ENCODE measurements at places on chromosomes 11 and 22. TPM values are rescaled to one million over a fixed set of nuclear protein-coding genes. Genes with fewer than 3 reads are reported as not detected.

B4GALNT4 gene
- 1.9 TPM for total RNA-seq

DRD4 gene
- total RNA-seq: 1.2 TPM

F2 gene
- not detected for total RNA-seq

PPP6R3 gene
- total RNA-seq: 93.2 TPM

MOGAT2 gene
- not detected for total RNA-seq

MS4A15 gene
- 147 TPM for total RNA-seq

LRRN4CL gene
- total RNA-seq: 2.0 TPM

MAJIN gene
- not detected for total RNA-seq

FGF4 gene
- total RNA-seq: not detected

APOBEC3H gene
- total RNA-seq: 0.84 TPM

GLYATL1 gene
- not detected for total RNA-seq

GTF2H1 gene
- 40.8 TPM for total RNA-seq

ART5 gene
- total RNA-seq: 1.2 TPM

FAM83F gene
- total RNA-seq: 0.35 TPM

GDPD5 gene
- total RNA-seq: 19.3 TPM

GLYAT gene
- total RNA-seq: not detected

TRPT1 gene
- total RNA-seq: 22.4 TPM

APOL5 gene
- not detected for total RNA-seq

SEPTIN3 gene
- total RNA-seq: 3.2 TPM

NTM gene
- total RNA-seq: 3.7 TPM

PHF21B gene
- total RNA-seq: 0.12 TPM

CALCA gene
- total RNA-seq: not detected

MYRF gene
- total RNA-seq: 62.6 TPM

GNG3 gene
- not detected for total RNA-seq

ADAMTS8 gene
- 39.1 TPM for total RNA-seq

TIGD3 gene
- 0.43 TPM for total RNA-seq

FUT4 gene
- 6.0 TPM for total RNA-seq

CHRM1 gene
- 4.7 TPM for total RNA-seq

GUCY1A2 gene
- 31.1 TPM for total RNA-seq

RIC8A gene
- total RNA-seq: 91.8 TPM

MUC5AC gene
- total RNA-seq: not detected

OSBP gene
- 39.9 TPM for total RNA-seq

SLC25A45 gene
- total RNA-seq: 11.5 TPM

ELMOD1 gene
- 2.8 TPM for total RNA-seq

ABCC8 gene
- 4.7 TPM for total RNA-seq

OR51E2 gene
- not detected for total RNA-seq

XKR3 gene
- total RNA-seq: not detected

Measured in upper lobe of right lung (tissue), 1 donor.